ENCODE measurements at places on chromosomes 4 and X.

DNA sequence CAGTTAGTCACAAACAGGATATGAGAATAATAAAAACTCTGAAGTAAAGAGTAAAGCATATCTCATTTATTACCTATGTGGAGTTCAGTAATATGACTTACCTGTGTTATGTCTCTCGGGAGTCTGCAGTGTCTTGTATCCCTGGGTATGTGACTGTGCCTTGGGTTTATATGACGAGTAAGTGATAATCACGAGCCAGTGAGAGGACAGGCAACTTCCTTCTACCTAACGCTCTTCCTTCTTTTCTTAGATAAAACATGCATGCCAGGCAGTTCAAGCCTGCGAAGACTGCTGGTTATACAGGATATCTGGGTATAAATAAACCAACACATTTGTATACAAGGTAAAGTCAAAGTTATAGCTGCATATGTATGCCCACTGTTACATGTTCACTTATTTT lies at the start of gene HPGDS:
HPGDS (minus strand) TSS at position 143 of the 400 bp plus-strand sequence. CDS start 8,207 bp downstream, outside the sequence.
- DNase-seq: no peak

GRCh38 chrX:465418-466215 lies 78.9 kb upstream of the PPP2R3B start:
- no peak for DNase-seq

DNA sequence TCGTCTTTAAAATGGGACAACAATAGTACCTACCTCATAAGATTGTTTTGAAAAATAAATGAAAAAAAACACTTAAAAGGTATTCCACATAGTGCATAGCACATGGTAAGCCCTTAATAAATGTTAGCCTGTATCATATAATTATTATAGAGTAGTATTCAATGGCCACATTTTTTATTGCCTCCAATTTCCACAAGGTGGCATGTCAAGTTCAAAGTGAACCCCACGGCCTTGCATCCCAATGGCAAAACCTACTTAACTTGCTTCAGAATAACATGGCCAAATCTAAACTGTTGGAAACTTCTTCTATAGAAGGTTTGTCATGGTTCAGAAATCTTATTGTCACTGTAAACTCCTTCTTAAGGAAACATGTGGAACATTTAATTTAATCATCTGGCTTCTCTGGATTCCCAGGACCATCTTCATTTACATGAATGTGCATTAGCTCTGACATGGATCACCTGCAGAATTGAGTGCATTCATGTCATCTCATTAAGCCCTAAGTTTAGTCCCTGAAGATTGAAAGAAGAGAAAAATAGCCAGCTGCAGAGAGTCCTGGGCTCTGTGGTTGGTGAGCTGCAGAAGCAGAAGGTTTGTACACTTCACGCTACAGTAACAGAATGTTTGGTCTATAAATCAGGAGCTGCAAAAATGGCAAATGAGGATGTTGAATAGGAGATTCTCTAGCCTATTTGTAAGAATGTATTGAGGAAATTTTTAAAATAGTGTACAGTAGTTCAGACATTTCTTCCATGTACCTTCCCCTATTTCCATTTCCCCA lies 61.0 kb downstream of the ANXA3 start:
- DNase-seq: peak; percentile 65

DNA sequence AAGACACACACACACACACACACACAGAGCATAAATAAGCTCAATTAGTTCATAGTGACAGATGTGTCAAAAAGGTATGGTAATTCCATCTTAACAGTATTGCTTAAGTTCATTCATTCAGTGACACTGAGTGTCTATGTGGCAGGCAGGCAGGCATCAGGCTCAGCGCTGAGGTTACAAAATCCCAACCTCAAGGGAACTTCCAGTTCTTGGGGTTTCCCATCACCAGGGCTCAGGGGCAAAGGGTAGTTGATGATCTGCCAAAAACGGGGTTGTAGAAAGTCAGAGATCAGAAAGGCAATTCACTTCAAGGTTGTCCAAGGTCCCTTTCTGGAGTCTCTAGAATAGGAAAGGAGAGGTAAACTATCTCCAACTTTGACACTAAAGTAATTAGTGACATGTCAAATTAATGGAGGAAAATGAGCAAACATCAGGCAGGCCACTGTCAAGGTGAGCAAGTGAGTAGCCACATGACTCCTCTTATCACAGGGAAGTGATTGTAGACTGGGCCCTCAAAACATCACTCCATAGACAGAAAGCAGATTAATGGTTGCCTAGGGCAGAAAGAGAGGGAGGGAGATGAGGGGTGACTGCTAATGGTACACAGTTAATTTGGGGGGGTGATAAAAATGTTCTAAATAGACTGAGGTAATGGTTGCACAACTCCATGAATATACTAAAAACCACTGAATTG lies 41.8 kb downstream of the GPC4 start:
- no peak for DNase-seq

DNA sequence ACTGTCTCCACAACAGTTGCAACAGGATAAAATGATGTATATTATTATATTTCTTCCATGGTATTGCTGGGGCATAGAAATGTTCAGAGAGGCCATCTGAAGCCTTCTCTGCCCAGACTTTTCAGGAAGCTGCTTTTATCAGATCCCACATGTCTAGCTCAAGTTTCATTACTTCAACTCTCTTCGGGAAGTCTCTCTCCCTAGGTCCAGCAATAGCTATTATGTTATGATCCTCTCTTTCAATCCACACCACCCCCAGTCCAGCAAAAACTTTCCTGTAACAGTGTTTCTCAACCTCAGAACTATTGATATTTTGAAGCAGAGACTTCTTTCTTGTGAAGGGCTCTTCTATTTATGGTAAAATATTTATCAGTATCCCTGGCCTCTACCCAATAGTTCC lies 44.9 kb downstream of the CXCL1 start:
- no peak for DNase-seq
